ENCODE measurements at places on chromosomes 5 and 9.

GRCh38 chr5:106757672-106758071 is 913.1 kb downstream of the EFNA5 start:
- no peak for DNase-seq

GRCh38 chr9:93265301-93265971 is 81.5 kb downstream of the WNK2 start:
- DNase-seq, result no peak

- DNase-seq, result no peak
Measured at GRCh38 chr5:174311531-174312269, 266.2 kb downstream of the NSG2 start.

DNA sequence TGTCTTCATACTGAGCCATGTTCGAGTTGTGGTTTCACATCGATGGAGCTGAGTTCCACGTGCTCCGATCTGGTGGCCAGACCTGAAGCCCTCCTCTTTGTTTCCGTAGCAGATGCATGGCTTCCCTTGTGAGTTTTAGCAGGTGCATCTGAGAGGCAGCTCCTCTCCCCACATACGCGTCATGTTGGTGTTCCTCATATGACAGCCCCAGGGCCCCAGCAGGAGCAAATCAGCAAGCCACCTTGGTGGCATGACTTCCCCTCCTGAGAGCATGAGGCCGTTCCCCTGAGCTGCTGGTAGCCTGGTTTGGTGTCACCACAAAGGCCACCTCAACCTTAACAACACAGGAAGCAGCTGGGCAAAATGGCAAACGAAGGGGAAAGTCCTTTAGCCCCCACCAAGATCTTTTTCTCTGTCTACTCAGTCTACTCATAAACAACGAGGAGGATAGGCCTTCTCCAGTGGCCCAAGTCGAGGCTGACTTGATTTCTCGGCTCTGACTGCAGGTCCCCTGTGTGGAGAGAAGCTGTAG is 5.9 kb downstream of the CYFIP2 start:
- DNase-seq, result no peak

DNA sequence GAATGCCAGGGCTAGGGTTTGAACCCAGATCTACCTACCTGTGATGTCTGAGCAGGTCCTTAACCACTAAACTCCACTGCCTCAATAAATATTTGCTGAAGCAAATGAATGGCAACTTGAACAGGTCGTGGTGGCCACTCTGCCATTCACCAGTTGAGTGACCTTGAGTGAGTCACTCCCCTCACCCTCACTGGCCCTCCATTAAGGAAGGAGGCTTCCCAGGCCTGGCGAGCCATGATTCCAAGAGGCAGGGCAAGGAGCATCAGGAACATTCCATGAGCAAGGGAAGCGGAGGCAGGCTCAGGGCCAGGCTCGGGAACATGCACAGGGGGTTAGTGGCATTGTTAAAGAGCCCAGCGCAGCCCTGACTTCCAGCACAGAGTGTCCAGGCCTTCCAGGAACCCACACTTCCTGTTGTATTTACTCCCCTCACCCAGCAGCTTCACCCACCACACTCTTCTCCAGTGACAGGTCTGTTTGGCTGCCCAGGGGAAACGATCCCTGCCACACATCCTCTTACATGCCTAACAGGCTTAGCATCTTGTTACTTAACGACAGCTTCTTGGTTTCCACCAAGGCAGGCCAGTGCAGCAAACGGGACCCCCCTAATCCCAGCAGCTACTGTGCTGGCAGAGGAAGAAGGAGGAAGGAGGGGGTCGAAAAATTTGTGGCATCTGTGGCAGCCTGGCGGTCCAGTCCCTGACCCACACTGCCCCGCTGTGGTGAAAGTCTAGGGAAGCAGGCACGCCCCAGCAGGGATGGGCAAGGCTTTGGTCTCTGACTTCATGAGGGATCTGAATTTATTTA is 43.7 kb upstream of the TTC1 start:
- DNase-seq, result no peak

DNA sequence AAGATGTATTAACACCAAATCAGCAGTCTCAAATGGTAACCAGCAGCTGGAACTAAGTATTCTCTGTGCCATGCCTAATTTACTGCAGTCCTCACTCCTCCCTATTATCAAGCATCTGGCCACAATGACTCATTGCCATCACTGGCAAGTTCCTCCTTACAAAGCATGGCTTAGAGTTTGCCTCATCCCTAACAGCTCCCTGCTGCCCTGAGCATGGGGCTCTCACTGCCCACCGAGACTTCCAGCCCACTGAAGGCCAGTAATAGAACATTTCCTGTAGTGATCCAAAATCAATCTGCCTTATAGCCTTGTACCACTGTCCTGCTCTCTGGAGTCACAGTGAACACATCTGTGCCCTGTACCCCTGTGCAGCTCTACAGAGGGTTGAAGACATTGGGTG is 211.9 kb upstream of the TRIM32 start:
- DNase-seq, result no peak

GRCh38 chr5:82931110-82931509 is 146.1 kb downstream of the TMEM167A start:
- no peak for DNase-seq

DNA sequence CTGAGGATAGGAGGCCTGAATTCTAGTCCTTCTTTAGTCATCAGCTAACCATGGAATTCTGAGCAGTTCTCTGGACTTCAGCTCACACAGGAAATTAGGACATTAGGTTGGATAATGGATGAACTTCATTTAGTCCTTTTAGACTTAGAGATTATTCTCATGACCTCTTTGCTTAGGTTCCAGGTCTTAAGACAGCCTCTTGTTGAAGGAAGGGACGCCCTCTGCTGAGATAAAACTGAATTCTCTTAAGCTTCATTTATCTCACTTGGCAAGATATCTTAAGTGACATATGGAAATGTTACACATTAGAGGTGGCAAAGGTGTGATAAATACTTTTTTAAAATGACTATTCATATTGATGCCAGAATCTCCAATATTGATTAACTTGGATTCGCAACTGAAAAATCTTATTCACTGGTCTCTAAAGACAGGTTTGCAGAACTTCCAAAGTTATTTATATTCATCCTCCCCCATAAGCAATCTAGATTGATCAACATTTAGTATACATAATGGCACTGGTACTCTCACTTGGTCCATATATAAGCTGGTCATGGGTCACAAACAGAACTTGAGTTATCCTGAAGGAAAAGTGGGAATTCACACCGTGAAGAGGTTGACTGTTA is 16.9 kb upstream of the ZNF366 start:
- DNase-seq, result no peak

GRCh38 chr9:17081814-17082213 is 53.0 kb upstream of the CNTLN start:
- no peak for DNase-seq

- peak; percentile 25 for DNase-seq
Measured at GRCh38 chr5:180305481-180305880, 13.6 kb upstream of the MAPK9 start.

DNA sequence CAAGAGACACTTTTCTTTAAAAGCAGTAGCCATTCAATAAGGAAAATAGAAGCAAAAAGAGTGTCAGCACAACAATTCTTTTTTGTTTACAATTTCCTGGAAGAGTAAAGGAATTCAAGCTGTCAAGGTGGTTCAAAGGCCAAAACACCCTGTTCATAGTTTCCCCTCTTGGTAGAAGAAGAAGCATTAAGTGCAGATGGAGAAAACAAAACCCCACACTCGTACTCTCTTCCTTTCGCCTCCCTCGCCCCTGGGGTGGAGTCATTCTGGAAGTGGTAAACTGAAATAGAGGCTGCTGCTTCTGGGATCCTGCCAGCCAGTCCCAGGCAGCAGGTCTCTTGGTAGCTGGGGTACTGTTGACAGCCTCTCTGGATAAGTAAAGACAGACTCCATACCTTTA is 105.0 kb downstream of the ANKRD55 start:
- DNase-seq, result no peak

- DNase-seq, result no peak
Measured at GRCh38 chr5:36073595-36074216, 7.0 kb upstream of the UGT3A2 start.

- DNase-seq, result no peak
Measured at GRCh38 chr5:166022065-166022464, 2269.4 kb upstream of the WWC1 start.

DNA sequence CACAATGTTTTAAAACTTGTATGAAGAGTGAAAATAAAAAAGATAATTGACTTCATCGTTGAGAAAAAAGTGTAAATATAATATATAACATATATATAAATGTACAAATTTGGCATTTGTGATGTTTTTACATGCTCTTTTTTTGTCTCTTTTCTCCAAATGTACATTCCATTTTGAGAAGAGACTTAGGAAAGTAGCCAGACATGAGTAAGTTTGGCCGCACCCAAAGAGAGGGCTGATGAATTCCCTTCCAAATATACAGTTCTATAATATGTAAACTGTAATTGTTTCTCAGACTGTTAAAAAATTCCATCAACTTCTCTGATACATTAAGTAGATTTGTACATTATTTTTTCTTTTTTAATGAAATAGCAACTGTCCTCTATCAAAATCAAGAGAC is 193.2 kb upstream of the MAP3K1 start:
- no peak for DNase-seq

DNA sequence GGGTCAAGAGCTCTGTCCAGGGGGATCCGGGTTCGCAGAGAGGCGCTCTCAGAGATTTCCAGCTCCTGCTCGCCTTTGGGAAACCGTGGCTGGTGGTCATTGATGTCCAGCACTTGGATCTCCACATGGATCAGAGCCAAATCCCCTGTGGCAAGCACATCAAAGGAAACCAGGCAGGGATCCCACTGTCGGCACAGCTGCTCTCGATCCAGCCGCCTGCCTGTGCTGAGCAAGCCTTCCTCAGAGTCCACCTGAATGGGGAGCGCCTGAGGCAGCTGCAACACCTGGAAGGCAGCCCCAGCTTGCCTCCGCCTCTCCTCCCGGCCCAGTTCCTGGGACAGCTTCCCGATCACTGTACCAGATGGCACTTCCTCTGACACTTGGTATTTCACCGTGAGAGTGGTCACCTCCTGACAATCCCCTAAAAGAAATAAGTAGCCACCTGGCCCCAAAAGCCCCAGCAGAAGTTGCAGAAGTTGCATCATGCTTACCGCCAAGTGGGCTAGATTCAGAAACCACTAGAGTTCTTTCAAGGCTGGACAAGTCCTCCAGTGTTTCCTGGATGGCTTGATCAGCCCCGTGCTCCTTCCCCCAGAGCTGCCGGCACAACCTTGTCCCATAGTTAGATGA is 520 bp downstream of the PCDH12 start:
- no peak for DNase-seq

DNA sequence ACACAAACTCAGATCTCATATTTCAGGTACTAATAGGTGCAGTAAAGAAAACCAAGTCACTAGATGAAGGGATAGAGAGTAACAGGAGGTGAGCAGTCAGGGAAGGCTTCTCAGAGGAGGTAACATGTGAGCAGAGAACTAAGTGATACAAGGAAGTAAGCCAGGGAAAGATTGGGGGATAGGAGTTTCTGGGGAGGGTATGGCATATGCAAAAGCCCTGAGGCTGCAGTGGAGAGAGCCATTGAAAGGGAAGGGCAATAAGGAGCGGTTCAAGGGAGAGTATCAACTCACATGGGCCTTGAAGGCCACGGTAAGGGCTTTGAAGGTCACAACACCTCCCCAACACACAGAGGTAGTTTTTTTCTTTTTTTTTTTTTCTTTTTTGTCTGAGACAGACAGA is 6.9 kb downstream of the OLFML2A start:
- DNase-seq, result no peak

DNA sequence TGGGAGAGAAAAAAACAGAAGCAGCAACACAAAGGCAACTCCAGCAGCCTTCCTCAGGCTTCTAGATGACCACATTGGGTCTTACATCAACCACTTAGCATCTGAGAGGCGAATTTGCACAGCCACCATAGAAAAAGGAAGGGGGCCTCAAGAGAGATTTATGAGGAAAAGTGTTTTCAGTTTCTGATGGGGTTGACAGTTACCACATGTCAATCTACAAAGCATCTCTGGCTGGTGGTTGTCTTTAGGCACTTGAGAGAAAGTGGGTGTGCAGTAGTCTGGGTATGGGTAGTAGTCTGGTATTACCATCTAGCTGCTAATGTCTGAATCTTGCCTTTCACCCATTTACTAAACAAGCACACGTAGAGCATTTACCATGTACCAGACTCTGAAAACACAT is 137.5 kb downstream of the BAAT start:
- DNase-seq, result no peak

DNA sequence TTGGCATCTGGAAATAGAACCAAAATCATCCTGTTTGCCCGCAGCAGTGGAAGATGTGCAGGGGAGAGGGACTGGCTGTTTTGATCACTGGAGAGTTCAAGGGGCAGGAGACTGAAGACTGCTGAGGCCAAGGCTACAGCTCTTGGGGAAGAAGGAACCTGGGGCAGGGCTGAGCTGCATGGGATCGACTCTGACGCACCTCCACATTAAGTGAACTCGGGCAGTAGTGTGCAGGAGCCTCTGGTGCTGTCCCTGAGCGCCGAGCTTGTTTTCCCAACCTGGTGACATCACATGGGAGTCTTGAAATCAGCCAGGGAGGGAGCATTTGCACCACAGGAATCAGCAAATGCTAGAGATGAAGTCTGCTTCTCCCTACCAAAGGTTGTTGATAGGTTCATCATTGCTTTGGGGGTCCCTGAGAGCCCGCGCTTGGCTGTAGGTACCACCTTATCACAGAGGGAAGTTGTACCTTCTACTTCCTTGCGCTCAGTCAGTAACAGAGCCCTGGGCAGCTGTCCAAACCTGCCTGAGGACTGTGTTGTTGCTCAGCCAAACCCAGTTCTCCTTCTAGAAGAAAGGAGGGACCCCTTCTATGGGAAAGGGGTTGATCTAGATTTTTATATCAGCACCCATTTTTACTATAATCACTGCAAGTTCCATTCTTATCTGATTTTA is 52.3 kb upstream of the CTSL start:
- DNase-seq, result no peak

GRCh38 chr9:101848485-101848919 is 110.1 kb upstream of the GRIN3A start:
- no peak for DNase-seq

DNA sequence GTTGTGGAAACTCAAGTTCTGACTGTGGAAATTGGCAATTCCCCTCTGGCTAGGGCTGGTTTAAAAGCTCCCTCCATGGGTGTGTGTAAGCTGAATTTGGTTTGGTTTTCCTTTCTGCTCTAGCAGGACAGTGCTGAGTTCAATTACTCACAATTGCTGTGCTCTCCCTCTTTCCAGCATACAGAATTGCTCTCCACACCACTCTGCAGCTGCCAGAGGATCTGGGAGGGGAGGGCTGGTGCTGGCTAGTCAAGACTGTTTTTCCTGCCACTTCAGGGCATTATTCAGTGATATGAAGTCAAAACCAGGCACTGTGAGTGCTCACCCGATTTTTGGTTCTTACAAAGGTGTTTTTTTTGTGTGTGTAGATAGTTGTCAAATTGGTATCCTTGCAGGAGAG is 336.9 kb upstream of the SLC24A2 start:
- DNase-seq, result no peak

- peak; percentile 61 for DNase-seq
Measured at GRCh38 chr9:127214421-127215267, 49.9 kb upstream of the GARNL3 start.

DNA sequence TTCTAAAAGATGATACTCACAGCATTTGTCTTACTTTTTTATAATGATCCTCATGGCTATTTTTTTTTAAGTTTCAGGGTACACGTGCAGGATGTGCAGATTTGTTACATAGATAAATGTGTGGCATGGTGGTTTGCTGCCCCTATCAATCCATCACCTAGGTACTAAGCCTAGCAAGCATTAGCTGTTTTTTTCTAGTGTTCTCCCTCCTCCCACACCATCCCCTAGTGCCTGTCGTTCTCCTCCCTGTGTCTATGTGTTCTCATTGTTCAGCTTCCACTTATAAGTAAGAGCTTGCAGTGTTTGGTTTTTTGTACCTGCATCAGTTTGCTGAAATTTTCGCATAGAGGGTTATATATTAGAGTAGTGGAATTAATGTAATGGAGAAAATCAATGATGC is 189.1 kb upstream of the CDH12 start:
- DNase-seq, result no peak

- peak; percentile 22 for DNase-seq
Measured at GRCh38 chr5:132229236-132229635, 1.6 kb upstream of the P4HA2 start.
